HuH-7 (cell line): ENCODE measurements at places on chromosomes 1 and 21.

DNA sequence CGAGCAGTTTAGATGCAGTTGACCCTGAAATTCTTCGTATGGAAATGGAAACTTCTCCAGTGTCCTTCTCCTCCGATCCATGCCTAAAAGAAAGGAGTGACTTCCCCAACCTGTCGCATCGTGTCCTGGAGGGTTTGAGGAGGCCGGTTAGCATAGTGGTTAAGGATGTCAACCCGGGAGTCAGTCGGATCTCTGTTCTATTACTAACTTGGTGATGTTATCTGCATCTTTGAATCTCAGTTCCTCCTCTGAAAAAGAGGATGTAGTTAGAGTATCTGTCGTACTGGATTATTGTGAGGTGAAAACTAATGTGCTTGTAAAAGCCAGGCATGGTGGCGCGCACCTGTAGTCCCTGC lies 684 bp downstream of the ZBTB8B start:
- no peak for DNase-seq

DNA sequence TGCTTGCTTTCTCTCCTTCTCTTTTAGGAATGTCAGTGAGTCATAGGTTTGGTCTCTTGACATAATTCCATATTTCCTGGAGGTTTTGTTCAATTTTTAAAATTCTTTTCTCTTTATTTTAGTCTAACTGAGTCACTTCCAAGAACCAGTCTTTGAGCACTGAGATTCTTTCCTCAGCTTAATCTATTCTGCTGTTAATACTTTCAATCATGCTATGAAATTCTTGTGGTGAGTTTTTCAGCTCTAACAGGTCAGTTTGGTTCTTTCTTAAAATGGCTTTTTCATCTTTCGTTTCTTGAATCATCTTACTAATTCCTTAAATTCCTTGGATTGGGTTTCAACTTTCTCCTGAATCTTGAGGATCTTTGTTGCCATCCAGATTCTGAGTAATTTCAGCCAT lies 321.0 kb downstream of the PTBP2 start:
- no peak for DNase-seq

- DNase-seq: no peak
Observed at GRCh38 chr1:33637846-33638440, 165.5 kb downstream of the ZSCAN20 start.

DNA sequence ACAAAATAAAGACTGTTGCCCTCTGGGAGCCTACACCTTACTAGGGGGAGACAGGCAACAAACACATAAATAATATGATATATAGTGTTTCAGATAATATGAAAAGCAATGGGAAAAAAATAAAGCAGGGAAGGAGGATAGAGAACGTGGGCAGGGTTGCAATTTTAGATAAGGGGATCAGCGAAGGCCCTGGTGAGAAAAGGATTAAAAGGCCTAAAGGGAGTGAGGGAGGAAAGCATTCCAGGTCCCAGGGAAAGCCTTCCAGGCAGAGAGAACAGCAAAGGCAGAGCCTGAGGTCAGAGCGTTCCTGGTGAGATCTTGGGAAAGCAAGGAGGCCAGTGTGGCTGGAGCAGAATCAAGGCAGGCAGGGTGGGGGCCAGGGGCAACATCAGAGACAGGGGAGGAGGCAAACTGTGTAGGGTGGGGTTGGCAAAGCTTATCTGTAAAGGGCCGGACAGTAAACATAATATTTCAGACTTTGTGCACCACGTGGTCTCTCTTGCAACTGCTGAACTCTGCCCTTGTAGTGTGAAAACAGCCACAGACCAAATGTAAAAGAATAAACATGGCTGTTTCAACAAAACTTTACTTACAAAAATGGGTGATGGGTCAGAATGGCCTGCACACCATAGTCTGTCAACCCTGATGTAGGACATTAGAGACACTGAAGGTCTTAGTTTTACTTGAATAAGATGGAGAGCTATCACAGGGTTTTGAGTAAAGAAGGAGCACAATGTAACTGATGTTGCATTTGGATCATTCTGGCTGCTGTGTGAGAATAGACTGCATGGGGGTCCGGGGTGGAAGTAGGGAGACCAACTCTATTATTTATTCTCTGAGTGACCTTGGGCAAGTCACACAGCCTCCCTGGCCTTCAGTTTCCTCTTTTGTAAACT lies 13.3 kb upstream of the CPT2 start:
- DNase-seq: peak; percentile 75

DNA sequence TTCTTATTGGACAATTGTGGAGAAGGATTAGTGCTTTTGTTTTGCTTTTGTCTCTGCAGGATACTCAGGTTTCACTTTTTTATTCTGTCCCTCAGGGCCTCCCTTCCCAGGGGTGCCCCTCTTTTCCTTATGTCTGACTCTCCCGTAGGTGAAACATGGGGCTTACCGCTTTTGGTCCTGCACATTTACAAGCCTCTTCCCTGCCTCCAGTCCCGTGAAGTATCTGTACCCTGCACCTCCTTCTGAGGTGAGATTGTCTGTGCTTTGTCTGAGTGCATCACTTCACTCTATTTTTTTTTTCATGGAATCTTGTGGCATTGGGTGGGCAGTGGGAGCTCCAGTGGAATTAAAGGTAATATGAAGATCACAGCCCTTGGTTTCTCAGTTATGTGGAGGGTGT lies 758.1 kb upstream of the TPTE start:
- DNase-seq: no peak

DNA sequence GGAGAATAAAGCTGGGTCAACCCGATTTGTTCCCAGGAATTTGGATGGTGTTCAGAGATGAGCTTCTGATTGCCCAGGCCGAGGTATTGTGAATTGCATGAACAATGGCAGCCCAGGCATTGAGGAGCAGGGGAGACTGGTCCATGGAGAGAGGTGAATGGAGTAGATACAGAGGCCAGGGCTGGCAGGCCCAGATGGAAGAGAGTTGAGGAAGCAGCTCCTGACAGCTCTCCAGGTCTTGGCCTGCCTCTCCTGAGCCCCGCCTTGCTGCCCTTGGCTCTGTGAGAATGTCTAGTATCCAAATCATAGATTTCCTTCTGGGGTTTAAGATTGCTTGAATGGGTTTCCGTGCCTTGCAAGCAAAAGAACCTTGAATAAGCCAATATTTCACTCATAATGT lies 11.5 kb downstream of the ABCA4 start:
- no peak for DNase-seq

- no peak for DNase-seq
Observed at GRCh38 chr1:47678464-47678980, 240.7 kb downstream of the FOXD2 start.

DNA sequence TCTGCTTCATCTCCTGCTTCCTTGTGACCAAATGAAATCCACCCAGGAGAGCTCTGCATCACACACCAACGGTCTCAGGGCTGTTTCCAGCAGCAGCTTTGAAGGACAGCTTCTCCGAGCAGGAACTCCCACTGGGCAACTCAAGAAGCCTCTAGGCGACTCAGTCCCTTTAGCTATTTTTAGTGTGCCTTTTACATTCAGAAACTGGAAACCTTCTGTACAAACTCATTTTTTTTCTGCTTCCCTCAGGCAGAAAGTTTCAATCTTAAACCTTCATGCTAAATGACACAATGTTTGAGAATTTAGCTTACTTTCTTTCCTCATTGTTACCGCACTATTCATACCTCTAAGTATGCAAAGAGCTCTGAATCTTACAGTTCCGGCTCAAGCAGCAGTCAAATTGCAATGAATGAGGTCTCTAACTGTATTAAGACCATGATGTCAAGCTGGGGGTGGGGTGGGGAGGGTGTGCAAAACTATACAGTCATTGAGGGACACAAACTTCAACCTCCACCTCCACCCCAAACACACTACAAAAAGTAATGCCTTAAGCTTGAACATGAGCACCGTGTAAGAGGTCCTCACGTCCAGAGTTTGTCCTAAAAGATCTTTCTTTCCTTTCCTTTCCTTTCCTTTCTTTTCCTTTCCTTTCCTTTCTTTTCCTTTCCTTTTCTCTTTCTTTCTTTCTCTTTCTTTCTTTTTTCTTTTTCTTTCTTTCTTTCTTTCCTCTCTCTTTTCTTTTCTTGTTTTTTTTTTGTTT lies 16.4 kb upstream of the TARBP1 start:
- no peak for DNase-seq

DNA sequence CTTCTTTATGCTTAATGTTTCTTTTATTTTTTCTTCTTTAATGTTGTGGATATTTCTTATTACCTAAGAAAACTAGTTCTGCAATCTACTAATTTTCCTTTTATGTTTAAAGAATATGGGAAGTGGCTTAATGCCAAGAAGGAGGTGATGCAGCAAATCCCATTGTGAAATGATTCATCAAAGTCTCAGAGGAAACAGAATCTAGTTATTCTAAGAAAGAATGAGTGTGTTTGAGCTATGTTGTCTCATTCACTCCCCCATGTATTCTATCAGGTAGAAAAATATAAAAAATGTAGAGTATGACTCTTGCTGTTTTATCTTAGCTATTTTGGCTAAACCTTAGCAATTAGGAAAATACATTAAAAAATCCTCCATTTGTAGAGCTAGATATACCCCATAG lies 659.9 kb upstream of the RGS18 start:
- no peak for DNase-seq

DNA sequence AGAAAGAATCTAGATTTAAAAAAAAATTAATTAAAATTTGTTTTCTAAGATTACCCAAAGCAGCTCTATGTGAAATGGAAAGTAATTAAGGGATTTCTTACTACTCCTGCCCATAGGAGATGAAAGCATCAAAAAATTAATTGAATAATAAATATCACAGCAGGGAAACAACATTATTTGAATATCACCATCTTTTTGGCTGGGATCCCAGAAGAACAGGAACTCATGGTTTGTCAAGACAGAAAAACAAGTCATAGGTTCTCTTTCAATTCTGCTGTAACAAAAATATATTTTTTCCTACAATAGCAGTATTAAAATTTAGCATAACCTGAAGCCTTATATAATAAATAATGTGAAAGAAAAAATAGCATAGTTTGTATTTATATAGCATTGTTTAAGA lies 1713.4 kb downstream of the NCAM2 start:
- no peak for DNase-seq

DNA sequence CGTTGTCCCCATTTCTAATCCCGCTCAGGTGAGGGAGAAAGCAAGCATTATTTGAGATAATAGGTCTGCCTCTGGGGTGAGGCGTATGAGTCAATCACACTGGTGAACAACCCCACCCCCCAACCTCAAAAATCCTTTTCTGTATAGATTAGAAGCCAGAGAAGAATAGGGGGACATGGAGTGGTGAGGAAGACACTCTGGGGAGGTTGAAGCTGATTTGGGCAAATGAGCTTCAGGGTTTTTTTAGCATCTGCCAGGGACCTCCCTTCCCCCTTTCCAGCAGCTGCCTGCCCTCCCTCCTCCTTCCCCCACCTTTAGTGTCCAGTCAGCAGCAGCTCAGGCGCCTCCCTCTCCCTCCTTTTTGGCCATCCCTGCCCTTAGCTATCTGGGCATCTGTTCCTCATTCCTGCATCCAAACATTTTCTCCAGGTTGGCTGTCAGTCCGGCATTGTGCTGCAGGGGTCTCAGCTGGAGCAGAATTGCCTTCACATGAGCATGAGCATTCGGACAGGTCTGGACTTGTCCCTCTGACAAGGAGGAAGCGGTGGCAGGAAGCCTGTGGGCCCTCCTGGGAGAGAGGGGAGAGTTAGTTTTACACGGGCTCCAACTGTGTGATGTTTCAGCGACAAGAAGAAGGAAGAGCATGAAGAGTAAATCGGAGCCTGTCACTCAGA lies 30.8 kb upstream of the PTGFRN start:
- no peak for DNase-seq
